Stimulated activated CD4-positive, alpha-beta T cell treated with anti-CD3 and anti-CD28 coated beads, Interleukin-2, amount 100 ng/mL, for 48 hours (primary cell): ENCODE measurements at places on chromosomes 4 and X.

- peak; percentile 14 for DNase-seq
Observed at GRCh38 chr4:88613417-88613875, 21.2 kb downstream of the HERC3 start.

DNA sequence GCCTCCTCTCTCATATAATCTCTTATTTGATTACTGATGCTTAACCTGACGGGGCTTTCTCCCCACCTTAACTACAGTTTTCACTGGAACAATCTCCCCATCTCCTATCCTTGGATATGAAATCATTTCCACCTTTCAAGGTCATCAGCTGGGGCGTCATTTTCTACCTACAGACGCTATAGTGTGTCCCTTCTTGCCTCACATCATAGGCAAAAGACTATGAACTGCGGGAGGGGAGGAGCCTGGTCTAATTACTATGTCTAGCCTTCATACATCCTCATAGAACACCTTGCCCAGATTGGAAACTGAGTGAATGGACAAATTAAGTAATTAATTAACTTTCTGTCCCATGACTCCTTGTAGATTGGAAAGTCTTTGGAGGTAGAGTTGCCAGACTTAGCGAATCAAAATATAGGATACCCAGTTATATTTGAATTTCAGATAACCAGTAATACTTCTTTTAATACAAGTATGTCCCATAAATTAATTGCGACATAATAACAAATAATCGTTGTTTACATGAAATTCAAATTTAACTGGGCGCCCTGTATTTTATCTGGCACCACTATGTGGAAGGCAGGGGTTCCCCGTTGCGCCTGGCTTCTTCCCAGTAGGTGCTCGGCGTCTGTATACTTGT, 752 bp upstream of the ATP6AP2 start:
- DNase-seq, result no peak

DNA sequence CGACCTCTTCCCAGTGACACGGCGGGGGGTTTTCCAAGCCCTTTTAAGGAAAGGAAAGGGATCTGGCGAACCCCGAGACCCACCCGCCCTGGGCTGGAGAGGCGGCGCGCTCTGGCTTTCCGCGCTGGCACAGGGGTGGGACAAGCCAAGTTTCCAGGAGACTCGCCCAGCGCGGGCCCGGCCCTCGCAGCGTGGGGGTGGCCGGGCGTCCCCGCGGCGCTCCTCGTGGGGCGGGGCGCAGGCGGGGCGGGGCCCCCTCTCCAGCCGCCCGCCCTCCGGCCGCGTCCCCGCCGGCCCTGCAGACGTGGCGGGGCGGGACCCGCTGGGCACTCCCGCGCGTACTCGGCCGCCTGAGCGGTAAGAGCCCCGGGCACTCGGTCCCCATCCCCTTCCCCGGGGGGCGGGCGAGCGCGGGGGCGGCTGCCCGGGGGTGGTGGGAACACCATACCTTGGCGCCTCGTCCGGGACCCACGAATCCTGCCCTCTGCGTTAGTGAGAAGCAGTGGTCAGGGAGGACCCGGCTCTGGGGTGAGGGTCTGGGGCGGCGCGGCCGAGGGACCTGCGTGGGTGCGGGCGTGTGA, at the start of gene FAM114A1:
Gene FAM114A1 (plus strand): TSS at position 329 of the 581 bp plus-strand sequence. CDS start 10,273 bp downstream, outside the sequence.
- DNase-seq, result no peak

DNA sequence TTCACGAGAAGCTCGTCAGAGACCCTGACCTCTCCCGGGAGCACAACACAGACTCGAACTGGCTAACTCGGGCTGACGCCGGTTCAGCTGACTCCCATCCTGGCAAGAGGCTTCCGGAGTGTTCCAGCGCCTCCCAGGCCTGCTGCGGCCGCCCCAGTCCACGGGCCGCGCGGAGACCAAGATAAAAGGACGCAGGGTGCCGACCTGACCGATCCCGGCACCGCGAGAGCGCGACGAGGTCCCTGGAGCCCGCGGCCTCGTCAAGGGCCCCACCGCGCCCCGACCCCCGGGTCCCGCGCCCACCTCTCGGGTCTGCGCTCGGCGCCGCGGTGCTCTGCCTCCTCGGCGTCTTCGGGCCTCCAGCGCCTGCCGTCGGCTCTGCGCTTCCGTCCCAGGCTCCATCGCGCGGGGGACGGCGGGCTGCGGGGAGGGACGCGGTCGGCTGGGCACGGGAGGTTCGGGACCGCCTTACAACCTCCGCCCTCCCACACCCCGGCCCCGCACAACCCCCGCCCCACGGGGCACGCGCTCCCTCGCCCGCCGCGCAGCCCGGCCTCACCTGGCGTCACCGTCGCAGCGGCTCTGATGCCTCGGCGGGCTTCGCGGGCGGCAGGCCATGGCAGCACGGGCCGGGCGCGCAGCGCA, 426 bp downstream of the SLBP start:
- no peak for DNase-seq

- DNase-seq, result no peak
Observed at GRCh38 chrX:81174286-81174685, 27.4 kb downstream of the HMGN5 start.

- DNase-seq, result no peak
Observed at GRCh38 chrX:6024204-6024603, 204.5 kb downstream of the NLGN4X start.

- DNase-seq, result no peak
Observed at GRCh38 chrX:46961574-46962283, 49.5 kb downstream of the JADE3 start.

DNA sequence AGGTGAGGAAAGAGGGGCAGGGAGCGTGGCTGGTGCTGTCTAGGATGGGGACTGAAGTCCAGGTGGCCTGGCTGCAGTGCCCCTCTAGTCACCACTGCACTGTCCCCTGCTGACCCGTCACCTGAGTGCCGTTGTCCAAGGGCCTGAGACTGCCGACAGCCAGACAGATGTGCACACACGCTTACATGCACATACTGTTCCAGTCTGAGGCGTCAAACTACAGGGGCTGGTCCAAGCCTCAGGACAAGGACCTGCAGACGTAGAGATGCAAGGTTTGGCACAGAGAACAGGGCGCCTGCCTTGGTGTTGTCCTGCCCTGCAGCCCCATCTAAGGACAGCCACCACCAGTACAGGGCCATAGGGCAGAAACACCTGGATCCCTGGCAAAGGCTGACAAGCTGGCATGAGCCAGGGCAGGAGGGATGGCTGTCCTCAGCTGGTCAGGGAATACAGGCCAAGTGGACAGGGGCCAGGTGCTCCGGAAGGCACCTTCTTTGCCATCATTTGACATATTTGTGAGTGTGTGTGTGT, 1.7 kb downstream of the SLC2A9 start:
- DNase-seq, result no peak

GRCh38 chr4:108276690-108277089, 108.0 kb upstream of the LEF1 start:
- no peak for DNase-seq

DNA sequence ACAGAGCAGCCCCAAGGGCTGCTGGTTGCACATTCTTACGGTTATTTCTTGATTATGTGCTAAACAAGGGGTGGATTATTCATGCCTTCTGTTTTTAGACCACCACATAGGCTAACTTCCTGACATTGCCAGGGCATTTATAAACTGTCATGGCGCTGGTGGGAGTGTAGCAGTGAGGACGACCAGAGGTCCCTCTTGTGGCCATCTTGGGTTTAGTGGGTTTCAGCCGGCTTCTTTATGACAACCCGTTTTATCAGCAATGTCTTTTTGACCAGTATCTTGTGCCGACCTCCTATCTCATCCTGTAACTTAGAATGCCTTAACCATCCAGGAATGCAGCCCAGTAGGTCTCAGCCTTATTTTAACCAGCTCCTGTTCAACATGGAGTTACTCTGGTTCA, 212.4 kb upstream of the GRID2 start:
- no peak for DNase-seq
